NCI-H1092 (cell line): ENCODE measurements at places on chromosomes 1 and 21.
A peak's percentile ranks its signal among the peaks of the same experiment; 100 is the strongest.

- DNase-seq = no peak
Observed at GRCh38 chr1:25677193-25677773, 60.7 kb downstream of the MAN1C1 start.

GRCh38 chr1:220483700-220484099 is 44.2 kb upstream of the MARK1 start:
- DNase-seq = no peak

DNA sequence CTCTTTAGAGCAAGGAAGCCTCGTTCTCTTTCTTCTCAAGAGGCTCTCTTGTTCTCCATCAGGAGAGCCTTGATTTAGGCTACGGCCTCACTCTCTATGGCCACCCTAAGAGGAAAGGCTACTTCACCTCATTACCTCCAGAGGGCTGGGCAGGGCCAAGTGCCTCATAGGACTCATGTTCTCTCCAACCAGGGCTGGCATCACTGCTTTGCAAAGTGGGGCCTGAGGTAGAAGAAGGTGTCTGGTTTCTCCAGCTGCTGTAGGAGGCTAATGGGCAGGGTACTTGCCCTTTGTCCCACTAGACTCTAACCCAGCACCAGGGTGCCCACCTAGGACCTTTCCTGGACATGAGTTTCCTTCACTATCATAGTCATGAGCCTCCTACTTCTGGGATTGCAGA is 2.1 kb upstream of the ATXN7L2 start:
- DNase-seq = no peak

DNA sequence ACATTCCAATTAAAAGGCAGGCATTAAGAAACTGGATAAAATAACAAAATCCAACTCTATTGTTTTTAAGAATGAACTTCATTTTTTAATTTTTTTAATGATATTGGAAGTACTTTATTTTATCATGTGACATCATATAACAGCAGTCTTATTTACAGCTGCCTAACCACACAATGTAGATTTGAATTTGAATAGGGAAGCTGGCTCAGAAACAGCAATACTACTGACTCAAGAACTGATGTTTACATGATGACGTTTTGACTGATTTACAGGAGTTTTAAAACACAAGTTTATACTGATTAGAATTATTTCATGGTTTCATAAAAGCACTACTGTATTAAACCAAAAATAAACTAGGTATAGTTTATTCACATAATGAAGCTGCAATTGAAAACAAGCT is 348.7 kb upstream of the NR5A2 start:
- no peak for DNase-seq

- no peak for DNase-seq
Observed at GRCh38 chr1:155801149-155801548, 55.9 kb downstream of the GON4L start.

DNA sequence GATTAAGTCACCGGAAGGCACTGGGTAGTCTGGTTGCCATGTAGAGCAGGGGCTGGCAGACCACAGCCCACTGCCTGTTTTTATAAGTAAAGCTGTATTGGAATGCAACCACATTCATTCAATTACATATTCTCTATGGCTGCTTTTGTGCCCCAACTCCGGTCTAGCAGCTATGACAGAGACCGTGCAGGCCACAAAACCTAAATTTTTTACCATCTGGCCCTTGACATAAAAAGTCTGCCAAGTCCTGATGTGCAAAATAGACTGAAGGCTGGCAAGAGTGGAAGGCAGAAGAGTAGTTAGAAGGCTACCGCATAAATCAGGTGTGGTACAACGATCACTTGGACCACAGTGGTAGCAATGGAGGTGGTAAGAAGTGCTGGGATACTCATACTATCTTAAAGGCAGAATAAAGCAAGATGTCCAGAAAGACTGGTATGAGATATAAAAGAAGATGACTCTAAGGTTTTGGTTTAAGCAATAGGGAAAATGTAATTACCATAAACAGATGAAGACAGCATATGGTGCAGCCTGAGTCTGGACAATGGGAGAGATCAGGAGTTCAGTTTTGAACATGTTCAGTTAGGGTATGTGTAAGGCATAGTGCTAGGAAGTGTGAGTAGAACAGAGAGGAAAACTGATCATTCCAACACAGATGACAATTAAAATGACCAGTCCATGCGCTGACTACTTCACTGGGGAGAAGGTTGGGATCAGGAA is 37.2 kb downstream of the EGLN1 start:
- DNase-seq = no peak

DNA sequence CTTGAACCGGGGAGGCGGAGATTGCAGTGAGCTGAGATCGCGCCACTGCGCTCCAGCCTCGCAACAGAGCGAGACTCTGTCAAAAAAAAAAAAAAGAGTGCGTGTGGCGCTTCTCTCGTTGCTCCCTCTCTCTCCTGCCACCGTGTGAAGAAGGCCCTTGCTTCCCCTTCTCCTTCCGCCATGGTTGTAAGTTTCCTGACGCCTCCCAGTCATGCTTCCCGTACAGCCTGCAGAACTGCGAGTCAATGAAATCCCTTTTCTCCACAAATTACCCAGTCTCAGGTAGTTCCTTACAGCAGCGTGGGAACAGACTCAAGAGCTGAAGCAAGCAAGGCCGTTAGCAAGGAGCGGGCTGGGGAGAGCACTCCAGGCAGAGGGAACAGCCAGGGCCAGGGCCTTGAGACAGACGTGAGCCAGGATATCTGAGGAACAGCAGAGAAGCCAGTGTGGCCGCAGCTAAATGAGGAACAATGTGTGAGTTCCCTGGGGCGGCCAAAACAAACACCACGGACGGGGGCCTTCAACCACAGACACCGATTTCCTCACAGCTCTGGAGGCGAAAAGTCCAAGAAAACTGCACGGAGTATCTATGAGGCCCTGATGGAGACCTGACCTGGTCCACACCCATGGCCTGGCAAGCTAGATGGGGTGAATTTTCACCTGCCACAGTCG is 54.2 kb upstream of the ETS2 start:
- no peak for DNase-seq

GRCh38 chr1:197920414-197921117 is 3.4 kb downstream of the LHX9 start:
- no peak for DNase-seq

GRCh38 chr1:2234762-2235113 is 6.6 kb downstream of the SKI start:
- DNase-seq = no peak

- no peak for DNase-seq
Observed at GRCh38 chr21:40164905-40165772, 297.9 kb downstream of the PCP4 start.

DNA sequence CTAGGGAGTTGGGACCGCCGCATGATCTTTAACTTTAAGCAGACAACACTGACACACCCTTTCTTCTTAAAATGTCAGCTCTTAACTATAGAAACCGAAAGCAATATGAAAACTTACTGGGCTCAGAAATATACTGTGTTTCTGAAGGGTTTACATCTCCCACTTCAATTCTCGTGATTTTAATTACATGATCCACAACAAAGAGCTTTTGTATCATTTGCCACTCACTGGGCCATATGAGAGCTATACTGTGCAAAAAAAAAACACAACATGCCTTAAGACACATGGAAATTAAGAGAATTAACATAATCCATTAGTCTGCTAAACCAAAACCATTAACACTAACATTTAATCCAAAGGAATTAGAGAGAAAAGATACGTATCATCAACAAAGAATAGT is 35.0 kb upstream of the RAP1GAP start:
- DNase-seq = no peak

DNA sequence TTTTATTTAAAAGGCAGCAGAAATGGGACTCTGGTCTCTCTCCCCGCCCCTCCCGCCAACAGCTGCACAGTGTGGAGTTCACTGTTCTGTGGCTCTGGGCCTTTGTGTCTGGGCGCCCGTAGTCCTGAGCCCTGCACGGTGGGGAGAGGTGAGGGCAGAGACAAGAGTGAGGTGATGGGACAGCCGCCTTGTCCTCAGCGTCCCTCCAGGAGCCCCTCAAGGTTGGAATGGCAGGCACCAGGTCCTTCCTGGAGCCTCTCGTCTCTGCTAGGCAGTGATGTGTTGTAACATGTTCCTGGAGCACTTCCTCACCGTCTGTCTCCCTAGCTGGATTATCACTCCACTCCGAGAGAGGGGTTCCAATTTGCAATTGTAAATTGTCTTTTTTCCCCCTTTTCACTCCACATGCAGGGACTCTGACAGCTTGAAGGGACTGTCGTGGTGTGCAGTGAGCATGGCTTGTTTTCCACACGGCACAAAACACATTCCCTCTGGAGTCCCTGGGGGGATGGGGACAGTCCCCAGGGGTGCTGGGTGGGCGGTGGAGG is 44.6 kb upstream of the C1orf174 start:
- DNase-seq = no peak

- no peak for DNase-seq
Observed at GRCh38 chr1:90149101-90149500, 154.2 kb downstream of the ZNF326 start.

- DNase-seq = no peak
Observed at GRCh38 chr1:75198761-75199160, 64.6 kb downstream of the LHX8 start.

DNA sequence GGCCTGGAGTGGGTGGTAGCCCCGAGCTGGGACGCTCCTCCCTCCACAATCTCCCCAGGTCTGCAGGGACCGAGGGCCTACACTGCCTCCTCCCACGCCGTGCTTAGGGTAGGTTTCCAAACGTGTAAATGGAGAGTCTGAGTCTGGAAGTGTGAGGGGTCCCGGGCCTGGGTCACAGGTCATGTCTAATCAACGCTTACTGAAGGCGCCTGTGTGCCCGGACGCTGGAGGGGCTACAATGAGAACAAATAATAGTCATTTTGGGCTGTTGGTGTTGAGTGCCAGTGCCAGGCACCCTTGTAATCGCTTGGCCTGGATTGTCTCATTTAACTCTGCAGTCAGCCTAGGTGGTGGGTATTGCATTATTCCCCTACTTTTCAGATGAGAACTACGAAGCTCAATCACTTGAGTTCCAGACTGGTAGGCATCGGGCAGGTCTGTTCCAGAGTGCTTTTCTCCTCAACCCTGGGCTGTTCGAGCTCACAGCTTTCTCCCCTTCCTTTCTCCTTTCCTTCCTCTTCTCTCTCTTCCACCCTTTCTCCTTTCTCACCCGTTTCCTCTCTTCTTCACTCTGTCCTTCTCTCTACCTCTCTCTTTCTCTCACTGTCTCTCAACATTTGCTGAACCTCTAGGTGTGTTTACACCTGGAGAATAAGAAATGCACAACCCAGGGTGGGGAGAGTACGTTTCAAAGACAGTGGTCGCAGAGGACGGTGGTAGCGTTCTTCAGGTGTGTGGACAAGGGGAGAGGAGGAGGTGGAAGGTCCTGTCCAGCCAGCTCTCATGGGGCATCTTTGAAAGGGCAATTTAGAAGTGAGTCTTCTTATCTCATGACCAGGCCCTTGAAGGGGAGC is 883 bp downstream of the SLC66A1 start:
- peak; percentile 15 for DNase-seq

GRCh38 chr1:28882009-28882628 is 32.2 kb upstream of the EPB41 start:
- DNase-seq = peak; percentile 90

DNA sequence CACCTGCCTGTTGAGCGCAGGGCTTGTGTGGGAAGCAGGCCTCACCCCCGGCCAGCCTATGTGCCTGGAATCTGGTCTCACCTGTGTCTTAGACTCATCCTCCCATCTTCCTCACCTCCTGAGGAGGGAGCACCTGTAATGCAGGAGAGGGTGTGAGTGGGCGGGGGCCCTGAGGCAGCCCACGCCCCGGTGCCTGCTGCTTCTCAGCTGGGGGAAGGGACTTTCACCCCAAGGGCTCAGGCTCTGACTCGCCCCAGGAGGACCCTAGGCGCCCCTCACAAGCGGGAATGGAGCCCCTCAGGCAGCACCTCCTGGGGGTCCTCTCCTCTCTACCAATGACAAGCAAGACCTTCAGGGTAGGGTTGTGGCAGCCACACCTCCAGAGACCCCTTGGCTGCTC is 6.7 kb upstream of the ZNF670 start:
- DNase-seq = no peak

DNA sequence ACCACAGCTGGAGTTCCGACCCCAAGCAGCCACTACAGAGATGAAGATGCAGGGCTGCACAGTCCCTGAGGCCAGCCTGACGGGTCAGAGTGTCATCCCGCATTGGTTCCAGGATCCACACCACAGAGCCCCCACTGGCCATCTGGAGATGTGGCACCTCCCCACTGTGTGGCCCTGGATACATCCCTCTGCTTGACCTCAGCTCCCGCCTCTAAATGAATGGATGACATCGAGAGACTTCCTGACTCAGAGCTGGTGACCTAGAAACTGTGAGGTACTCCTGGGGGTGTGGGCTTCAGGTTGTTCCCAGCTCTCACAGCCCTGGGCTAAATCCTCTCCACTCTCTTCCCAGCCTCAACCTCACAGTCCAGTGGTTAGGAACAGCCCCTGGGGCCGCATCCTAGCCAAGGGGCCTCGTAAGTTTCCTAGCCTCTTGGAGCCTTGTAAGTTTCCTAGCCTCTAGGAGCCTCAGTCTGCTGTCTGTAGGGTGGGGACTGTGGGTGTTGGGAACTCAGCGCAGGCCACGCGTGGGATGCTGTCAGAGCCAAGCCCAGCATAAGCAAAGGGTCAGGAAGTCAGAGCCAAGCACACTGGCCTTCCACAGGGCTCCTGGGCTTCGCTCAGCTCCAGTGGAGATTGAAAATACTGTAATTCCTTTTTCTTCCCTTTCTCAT is 87.5 kb upstream of the RUNX3 start:
- DNase-seq = no peak

- no peak for DNase-seq
Observed at GRCh38 chr1:198564716-198565115, 24.2 kb upstream of the ATP6V1G3 start.

DNA sequence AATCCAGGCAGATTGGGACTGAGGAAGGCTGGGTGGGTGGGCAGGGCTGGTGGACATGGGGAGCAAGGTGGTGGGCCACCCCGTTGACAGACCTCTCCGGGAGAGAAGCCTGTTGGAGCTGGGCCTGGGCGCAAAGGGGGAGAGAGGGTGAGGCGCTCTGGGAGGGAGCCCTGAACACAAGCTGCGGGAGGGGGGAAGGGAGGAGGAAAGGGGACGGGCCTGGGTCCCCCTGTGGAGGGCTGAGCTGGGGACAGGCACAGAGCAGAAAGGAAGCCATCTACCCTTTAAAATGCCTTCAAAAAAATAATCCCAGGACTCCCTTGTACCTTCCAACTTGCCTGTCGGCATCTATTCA is 161.8 kb downstream of the PSMG1 start:
- DNase-seq = no peak

DNA sequence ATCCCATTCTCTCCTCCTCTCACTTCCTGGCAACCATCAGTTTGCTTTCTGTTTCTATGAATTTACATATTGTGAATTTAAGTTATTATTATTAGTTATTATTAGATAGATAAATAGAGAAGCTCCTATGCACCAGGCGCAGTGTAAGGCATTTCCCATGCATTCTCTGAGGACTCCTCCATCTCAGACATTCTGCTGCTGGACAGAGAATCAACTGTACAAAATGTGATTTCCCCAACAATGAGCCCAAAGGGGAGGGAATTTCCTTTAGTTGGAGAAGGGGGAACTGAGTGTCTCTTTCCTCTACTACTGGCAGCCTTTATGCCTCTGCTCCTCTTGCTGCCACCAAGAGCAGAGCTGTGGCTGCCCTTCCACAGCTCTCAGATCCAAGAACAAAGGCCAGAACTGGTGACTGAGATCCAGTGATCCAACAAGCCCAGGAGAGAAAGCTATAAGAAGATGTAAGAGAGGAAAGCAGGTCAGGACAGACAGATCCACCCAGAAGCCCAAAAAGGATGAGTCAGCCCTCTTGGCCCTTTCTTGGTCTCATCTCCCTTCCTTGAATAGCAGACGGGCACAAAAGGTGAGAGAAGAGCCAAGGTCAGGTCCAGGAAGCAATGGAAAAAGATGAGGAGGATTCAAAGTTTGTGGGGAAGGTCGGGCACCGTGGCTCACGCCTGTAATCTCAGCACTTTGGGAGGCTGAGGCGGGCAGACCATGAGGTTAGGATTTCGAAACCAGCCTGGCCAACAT is 3.5 kb upstream of the IVL start:
- DNase-seq = no peak
